ENCODE measurements at places on chromosomes 12 and 14.

DNA sequence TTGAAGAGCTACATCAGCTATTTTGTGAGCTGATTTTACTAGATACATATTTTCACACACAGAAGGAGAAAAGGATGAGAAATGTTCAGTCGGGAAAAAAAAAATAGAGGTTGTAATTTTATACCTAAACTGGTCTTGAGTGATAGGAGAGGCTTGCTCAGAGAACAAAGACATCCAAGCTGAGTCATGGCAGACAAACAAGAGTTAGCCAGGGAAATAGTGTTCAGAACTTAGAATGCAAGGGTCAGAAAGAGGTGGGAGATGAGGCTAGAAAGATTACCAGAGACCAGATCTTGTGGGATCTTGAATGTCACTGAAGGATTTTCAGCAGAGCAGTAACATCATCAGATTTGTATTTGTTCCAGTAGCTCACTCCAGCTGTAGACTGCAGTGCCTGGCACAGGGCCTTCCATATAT lies 121.9 kb upstream of the ATF1 start:
- peak; percentile 48 for DNase-seq

- DNase-seq, result peak; percentile 97
These were observed 115.8 kb downstream of the SLC25A47 start for GRCh38 chr14:100438678-100439592.

GRCh38 chr14:99530407-99531155 lies 49.4 kb downstream of the CCNK start:
- DNase-seq, result no peak

DNA sequence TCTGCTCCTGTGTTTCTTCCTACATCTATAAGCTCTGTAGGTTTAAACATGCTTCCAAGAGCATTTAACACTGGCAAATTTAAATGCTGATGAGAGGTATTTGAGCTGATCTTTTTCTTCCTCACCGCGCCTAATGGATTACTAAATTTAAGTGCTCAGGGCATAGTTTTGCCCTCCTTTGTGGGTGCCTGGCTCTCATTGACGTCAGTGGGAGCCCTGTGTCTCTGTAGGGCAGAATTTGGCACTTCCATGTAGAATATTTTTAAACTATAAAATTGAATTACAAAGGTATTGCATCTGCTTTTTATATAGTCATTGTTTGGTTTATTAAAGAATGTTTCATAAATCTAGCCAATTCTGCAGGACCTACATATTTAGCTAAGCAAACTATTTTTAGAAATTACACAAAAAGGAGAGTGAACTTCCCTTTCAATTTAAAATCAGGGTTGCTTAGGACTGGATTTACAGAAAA lies 444.8 kb downstream of the AEBP2 start:
- DNase-seq, result no peak

- peak; percentile 62 for DNase-seq
These were observed 326.7 kb downstream of the SLC6A15 start for GRCh38 chr12:84585776-84586395.

GRCh38 chr14:83041224-83041623 lies 1507.6 kb upstream of the SEL1L start:
- no peak for DNase-seq

GRCh38 chr12:95083938-95084337 lies 10.5 kb upstream of the NR2C1 start:
- peak; percentile 23 for DNase-seq

- peak; percentile 53 for DNase-seq
These were observed 67.1 kb upstream of the DCN start for GRCh38 chr12:91249518-91250272.

DNA sequence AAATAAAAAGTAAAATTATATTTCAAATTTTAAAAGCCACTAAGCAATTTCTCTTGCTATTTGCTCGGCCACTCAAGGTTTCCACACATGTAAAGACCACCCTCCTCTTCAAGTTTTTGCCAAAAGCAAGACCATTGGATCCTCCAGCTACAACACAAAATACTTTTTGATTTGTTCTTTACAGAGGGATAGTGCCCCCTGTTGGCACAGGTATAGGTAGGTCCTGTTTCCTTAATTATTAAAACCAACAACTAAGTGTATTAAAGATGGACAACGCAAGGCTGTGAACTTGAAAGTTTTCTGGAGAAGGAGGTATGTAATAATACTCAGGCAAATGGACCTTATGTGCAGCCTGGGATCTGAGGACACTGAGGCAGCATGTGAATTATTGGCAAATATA lies 23.8 kb downstream of the ATP6V1D start:
- DNase-seq, result peak; percentile 49

GRCh38 chr12:57800965-57801364 lies 17.6 kb downstream of the AVIL start:
- peak; percentile 12 for DNase-seq

DNA sequence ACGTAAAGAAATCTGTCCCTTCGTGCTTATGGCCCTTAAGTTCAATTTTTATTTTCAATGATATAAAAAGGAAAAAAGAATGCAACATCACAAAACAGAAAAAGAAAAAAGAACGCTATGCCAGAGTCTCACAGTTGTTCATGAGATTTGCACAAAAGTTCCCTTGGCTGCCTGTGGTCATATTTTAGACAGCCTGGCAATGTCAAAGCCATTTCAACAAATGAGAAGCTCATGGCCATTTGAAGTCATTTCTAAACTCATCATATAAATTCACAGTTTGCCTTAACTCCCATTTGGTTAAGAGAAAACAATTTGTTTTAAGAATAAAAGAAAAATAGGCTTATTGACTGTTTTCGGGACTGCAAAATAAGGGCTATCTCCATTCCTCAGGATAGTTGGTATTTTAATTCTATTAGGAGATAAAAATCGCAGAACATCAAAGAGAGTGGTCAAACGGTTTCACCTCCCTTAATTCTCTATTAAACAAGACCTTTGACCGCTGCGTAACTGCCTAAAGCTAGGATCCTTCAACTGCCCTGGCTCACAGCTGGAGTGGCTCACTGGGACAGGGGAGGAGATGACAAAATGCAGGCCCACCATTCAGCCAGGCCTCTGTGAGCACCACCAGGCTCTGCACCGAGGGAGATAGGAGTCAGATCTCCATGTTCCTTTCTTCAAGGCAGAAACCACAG lies 119.2 kb upstream of the DAAM1 start:
- DNase-seq, result no peak

DNA sequence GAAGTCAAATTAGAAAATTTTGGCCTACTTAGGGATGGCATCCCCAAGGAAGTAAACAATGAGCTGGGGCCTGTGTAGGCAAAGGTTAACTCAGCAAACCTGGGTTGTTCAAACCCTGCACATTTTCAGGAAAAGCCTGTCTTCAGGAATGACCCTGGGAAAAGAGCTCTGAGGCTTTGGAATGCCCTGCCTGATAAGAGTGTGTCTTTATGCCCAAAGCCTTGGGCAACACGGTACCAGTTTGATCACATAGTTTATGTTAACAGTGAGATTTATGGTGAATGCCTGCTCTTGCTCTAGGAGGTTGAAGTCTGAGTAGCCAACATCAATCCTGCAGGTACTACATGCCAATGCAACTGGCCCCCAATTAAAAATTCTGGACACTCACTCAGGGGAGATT lies 28.2 kb upstream of the STAB2 start:
- no peak for DNase-seq

GRCh38 chr12:79424109-79424721 lies 266.5 kb downstream of the PAWR start:
- peak; percentile 97 for DNase-seq

GRCh38 chr12:96255077-96255476 lies 60.9 kb downstream of the ELK3 start:
- peak; percentile 85 for DNase-seq

DNA sequence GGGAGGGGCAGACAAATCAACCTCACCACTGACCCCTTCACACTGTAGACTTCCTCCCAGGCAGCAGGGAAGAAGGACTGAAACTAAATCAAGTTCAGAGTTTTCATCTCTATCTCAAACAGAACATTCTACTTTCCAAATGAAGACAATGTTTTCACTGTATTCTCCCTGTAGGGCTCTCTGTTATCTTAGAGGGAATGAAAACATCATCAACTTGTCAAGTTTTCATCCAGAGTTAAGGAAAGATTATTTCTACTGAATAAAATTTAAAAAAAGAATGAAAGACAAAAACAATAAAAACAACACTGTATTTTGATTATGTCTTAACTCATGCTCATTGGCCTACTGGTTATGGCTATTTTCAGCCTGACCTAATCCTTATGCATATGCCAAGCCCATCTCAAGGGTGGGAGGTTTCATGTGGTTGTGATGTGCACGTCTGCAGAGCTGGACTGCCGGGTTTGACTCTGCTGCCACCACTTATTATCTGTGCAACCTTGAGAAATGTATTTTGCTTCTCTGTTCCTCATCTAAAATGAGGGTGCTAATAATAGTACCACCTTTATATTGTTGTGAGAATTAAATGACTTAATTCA lies 152.0 kb upstream of the AVPR1A start:
- no peak for DNase-seq

GRCh38 chr12:105444653-105445102 lies 114.2 kb downstream of the C12orf75 start:
- DNase-seq, result peak; percentile 29

GRCh38 chr14:58797010-58797429 lies 159.3 kb downstream of the DACT1 start:
- DNase-seq, result no peak

GRCh38 chr12:26471560-26471959 lies 276.2 kb downstream of the SSPN start:
- DNase-seq, result peak; percentile 73

DNA sequence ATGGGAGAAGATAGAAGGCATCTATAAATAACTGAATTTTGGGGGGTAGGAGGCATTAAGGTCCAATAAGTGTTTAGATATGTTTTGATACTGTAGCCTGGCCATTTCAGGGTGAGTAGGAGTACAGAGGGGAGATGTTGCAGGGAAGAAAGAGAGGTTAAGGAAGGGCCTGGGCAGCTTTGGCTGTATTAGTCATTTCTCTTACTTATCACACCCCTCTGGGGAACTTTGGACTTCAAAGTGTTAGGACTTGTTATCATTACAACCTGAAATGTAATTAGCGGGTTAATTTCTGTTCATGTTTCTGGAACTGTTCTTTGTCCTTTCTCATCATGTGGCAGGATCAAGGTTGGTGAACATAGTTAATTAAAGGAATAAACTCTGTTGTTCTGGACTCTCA lies 40.3 kb downstream of the SUSD6 start:
- DNase-seq, result peak; percentile 39

GRCh38 chr12:49901986-49902385 lies 1.7 kb downstream of the FAIM2 start:
- DNase-seq, result no peak

GRCh38 chr12:104740668-104741067 lies 217.4 kb downstream of the SLC41A2 start:
- no peak for DNase-seq

- DNase-seq, result no peak
These were observed 1178.9 kb downstream of the FLRT2 start for GRCh38 chr14:86708846-86709339.

GRCh38 chr12:57469296-57470164 lies 9.9 kb downstream of the GLI1 start:
- no peak for DNase-seq

GRCh38 chr12:115871714-115872113 lies 405.8 kb downstream of the MED13L start:
- DNase-seq, result peak; percentile 50

GRCh38 chr12:93122569-93123091 lies 193.5 kb upstream of the EEA1 start:
- DNase-seq, result no peak

GRCh38 chr14:61599942-61600341 lies 95.4 kb upstream of the HIF1A start:
- no peak for DNase-seq

GRCh38 chr12:14802721-14803010 lies 612 bp downstream of the WBP11 start:
- no peak for DNase-seq

DNA sequence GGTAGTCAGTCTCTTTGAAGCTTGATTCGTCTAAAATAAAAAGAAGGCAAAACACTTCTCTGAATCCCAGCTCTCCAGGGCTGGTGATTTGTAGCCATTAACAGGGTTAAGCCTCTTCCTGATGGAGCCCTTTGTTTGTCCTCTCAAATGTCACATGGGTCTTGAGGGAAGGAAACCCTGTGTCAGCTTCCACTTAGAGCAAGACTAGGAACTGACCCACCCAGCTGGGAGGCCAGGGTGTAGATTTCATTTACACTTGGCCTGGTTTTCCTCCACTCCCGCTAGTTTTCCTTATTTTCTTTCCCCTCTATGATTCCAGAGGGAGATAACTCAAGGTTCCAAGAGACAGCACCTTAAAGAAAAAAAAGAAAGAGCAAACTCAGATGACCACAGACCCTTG lies 230.5 kb upstream of the EGLN3 start:
- no peak for DNase-seq

DNA sequence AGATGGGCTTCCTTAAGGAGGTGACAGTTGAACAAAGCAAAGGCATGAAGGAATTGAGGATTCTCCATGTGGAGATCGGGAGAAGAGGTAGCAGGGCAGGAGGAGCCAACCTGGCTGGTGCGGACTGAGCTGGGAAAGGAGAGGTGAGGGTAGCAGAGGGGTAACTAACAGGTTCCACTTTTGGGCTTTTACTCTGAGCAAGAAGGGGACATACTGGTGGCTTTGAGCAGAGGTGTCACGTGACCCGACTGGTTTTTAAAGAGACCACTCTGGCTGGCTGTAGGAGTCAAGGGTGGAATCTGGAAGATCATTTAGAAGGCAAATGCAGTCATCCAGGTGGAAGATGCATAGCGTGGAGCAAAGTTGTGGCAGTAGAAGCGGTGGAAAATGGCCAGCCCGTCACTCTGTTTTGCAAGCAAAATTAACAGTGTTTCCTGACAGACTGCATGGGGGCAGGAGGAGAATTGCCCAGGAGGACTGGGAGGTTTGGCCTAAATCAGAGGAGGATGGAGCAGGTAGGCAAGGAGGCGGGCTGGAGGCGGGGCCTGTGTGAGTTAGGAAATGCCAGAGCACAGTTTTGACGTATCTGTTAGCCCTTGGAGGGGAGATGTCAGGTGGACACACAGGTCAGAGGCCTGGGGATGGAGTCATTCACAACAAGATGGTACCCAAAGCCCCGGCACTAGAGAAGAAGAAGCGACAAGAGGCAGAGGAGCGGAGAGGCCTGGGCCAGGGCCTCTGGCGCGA lies 156.3 kb upstream of the FKBP4 start:
- DNase-seq, result no peak

DNA sequence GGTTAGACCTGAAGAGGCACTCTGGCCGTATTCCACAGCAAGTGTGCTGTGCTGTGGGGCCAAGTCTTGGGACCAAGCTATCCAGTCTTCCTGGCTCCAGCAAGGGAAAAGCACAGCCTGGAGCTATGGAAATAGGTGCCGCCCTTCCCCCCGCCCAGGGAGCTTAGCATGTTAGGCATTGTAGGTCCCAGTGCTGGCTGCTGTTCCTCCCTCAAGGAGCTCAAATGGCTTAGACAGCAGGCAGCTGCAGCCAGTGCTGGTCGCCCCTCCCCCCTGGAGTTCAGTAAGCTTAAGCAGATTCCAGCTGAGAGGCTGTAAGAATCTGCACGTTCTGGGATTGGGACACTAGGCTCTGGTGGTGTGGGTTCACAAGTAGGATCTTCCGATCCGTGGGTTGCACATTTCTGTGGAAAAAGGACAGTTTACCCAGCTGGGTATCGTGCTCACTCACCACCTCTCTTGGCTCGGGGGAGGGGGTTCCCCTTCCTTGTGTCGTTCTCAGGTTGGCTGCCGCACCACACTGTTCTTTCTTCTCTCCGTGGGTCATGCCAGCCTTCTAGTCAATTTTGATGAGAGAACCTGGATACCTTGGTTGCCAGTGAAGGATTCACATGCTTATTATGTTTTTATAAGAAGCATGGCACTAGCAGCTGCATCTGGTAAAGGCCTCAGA lies 127.3 kb downstream of the CNTN1 start:
- no peak for DNase-seq
